KBM-7 (cell line): ENCODE measurements at places on chromosomes 12 and 14.

DNA sequence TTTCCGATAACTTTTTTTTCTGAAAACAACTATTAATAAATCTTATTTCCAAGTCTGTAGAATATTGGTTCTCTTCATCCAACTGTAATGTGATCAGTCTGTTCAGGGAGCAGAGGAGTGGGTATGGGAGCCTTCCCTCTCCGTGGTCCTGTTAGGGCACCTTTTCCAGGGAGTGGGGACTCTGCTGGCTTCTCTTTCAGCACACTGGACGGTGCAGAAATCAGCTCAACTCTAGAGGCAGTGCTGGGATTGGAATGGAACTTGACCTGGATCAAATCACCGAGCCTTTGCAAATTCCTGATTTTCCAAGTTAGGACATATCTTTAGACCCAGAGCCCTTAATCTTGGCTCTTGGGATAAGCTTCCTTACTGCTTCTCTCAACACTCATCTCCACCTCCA, 630.4 kb downstream of the DIO2 start:
- no peak for DNase-seq

DNA sequence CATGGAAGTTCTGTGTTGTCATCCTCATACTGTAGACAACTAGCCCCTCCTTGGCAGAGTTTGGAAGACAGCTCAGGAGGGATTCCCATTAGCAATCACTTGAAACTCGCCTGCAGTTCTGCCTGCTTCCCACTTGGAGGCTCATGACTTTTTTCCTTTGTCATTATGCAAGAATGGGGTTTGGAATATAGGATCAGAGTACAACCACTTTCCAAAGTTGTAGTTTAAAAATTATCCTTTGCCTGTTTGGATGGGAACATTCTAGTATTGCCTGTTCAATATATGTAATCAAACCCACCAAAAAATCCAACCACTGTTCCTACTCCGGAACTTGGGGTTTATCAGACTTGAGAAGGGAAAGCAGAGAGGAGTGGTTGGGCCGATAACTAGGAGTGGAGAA, 2.1 kb upstream of the GPD1 start:
- no peak for DNase-seq

GRCh38 chr14:84927096-84927827, 602.7 kb upstream of the FLRT2 start:
- DNase-seq, result no peak

DNA sequence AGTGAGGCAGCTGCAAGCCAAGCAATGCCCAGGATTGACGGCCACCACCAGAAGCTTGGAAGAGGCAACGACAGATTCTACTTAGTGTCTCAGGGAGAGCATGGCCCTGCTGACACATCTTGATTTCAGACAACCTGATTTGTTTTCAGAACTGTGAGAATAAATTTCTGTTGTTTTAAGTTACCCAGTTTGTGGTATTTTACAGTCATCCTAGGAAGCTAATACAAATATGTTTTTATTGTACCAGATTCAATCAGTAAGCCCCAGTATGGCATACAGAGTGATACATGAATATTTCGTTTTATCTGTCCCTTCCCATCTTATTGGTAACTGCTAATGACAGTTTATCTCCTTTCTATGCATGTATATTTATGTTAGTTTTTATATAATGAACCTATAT, 62.3 kb downstream of the SAMD4A start:
- DNase-seq, result no peak

- DNase-seq, result no peak
These were observed 74.0 kb downstream of the FERMT2 start for GRCh38 chr14:52876806-52877205.

GRCh38 chr12:86367137-86367536, 110.9 kb upstream of the MGAT4C start:
- no peak for DNase-seq

GRCh38 chr12:63037746-63038712, 103.1 kb upstream of the PPM1H start:
- no peak for DNase-seq

GRCh38 chr12:52715416-52715815, 12.1 kb upstream of the KRT77 start:
- DNase-seq, result no peak

DNA sequence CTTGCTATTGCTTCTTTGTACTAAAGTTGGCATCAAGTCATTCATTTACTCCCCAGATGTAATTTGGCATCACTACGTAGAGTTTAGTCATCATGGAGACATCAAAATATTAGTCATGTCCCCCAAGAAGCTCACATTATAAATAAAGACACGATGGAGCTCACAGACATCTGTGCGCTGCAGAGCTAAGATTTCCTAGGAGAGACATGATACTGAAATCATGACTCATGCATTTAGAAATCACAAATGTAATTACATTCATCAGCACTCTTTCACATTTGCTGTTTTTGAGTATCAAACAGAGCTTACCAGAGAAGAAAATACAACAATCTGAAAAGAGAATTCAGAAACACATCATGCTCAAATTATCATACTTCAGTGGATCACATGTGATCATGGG, 169.8 kb downstream of the LRIG3 start:
- DNase-seq, result no peak

DNA sequence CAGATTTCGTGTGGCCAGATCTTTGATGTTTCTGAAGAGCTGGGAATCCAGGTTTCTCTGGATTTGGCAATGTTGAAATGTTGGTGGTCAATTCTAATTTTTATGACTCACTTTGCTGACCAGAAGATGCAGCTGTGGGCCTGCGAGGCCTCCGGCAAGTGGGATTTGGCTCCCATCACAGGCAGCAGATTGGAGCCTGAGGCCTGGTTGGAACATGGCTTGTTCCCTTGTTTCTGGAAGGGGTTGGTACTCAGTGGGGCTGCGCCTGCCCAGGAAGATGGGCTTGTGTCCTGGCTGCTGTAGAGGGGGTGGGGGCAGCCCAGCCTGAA, 23.1 kb downstream of the FBRSL1 start:
- DNase-seq, result no peak

GRCh38 chr14:21300892-21301291, 21.0 kb downstream of the RPGRIP1 start:
- DNase-seq, result peak; percentile 56

GRCh38 chr12:113416091-113416754, 6.0 kb upstream of the SDSL start:
- DNase-seq, result peak; percentile 69

GRCh38 chr12:125412506-125412905, 347.3 kb downstream of the AACS start:
- DNase-seq, result no peak

- no peak for DNase-seq
These were observed 202.2 kb upstream of the HMGA2 start for GRCh38 chr12:65622056-65622455.

- DNase-seq, result no peak
These were observed 190.7 kb upstream of the LMNTD1 start for GRCh38 chr12:25743679-25744215.
